Ureter (tissue), 1 donor: ENCODE measurements at places on chromosomes 3 and 15. TPM values are rescaled to one million over a fixed set of nuclear protein-coding genes. Genes with fewer than 3 reads are reported as not detected.

IGSF10 gene
- total RNA-seq, result 3.3 TPM

GPX1 gene
- 270 TPM for total RNA-seq

DNA sequence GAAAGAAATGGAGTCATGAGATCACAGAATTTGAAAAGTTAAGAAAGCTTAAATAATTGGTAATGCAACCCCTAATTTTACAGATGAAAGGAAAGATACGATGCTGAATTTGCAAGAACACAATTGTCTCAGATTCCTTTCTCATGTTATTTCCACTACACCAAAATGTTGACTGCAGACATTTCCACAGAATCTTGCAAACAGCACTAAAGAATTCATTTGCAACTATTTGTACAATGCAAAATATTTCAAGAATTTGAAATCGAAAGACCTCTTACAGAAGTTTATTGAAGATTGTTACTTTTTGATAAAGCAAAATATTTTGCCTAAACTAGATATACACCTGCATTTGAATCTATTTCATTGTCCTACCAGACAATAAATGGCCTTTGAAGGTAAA is 194.1 kb upstream of the KCNMB2 start:
- no peak for DNase-seq

DNA sequence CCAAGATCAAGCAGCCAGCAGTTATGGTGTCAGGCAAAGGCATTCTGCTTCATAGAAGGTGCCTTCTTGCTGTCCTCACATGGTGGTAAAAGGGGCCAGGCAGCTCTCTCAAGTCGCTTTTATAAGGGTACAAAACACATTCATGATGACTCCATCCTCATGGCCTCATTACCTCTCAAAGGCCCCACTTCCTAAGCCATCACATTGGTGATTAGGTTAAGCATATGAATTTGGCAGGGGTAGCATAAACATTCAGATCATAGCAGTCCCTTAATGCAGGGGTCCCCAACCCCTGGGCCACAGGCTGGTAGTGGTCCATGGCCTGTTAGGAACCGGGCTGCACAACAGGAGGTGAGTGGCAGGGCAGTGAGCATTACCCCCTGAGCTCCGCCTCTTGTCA is 42.8 kb downstream of the PRR23E start:
- DNase-seq, result no peak

GRCh38 chr15:46280762-46281542 is 646.1 kb downstream of the SQOR start:
- DNase-seq, result no peak

- DNase-seq, result no peak
Measured at GRCh38 chr3:134190250-134190649, 60.4 kb downstream of the RYK start.
